ENCODE measurements at places on chromosomes 3 and 15.

DNA sequence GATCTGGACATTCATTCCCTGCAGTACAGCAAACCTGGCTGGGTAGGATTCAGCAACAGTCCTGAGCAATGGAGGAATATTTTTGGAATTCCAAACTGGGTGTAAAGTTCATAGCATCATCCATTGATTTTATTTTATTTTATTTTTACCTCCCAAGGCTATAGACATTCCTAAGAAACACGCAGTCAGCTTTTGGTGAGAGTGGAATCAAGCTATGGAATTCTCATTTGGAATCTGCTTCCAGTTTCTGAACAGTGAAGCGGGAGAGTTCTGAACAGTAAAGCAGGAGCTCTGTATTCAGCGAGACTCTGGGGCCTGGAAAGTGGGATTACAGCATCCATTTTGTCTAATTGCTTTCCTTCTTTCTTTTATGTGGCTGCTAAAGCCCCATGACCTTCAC is 1.4 kb upstream of the PDZRN3 start:
- DNase-seq, result no peak

GRCh38 chr15:42749266-42749665 is 12.3 kb upstream of the CDAN1 start:
- DNase-seq, result no peak

- DNase-seq, result no peak
These were observed 999.0 kb downstream of the TUSC7 start for GRCh38 chr3:117708601-117709000.

- no peak for DNase-seq
These were observed 751.5 kb upstream of the LMCD1 start for GRCh38 chr3:7749931-7750695.

DNA sequence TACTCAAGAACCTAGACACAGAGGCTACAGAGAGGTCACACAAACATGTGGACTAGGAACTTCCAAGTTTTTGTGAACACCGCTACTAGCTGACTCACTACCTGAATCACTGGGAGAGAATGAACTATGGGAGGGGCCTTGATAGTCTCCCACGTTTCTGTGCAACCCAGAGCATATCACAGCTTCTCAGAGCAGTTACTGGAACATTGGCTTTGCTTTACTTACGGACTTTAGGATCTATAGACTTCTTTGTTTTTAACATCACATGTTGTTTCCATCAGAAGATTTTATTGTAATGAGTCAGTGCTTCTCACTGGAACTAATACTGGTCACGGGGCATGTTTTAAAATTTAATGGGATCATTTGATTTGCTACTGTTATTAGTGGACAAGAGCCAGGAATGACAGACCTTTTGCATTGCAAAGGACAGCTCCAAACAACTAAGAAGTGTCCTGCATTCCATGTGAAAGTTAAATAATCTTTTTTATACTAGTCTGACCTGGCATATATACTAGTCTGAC is 35.6 kb downstream of the RTP4 start:
- no peak for DNase-seq

- DNase-seq, result no peak
These were observed 202.2 kb upstream of the BHLHE40 start for GRCh38 chr3:4776980-4777581.

DNA sequence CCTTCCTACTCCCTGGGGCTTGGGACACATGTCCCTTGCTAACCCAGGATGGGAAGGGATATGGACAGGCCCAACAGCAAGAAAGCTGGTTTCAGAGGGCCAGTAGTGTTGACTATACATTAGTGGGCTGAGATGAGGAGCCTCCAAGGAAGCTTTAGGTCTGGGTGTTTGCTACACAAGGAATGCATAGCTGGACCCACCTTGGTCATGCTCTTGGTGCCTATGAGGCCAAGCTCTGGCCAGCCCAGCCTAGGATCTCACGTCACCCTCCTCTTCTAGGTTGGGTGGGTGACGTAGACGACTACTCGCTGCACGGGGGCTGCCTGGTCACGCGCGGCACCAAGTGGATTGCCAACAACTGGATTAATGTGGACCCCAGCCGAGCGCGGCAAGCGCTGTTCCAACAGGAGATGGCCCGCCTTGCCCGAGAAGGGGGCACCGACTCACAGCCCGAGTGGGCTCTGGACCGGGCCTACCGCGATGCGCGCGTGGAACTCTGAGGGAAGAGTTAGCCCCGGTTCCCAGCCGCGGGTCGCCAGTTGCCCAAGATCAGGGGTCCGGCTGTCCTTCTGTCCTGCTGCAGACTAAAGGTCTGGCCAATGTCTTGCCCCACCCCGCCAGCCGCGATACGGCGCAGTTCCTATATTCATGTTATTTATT is 653 bp upstream of the WDR6 start:
- no peak for DNase-seq

DNA sequence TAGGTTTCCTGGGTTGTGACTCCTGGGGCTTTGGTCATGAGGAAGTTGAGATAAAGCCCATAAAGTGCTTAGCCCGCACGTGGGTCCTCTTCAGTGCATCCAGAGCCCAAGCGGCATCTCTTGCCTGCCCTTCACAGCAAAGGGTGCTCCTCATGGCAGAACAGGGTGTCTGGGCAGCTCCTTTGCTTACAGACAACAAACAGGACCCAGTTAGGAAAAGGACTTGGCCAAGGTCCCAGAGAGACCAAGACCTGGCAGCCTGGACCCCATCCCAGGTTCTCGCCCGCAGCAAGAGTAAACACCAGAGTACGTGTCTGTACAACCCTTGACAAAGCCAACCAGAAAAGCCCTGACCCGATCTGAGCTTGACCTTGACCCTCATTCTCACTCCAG is 27.0 kb downstream of the ALS2CL start:
- no peak for DNase-seq

DNA sequence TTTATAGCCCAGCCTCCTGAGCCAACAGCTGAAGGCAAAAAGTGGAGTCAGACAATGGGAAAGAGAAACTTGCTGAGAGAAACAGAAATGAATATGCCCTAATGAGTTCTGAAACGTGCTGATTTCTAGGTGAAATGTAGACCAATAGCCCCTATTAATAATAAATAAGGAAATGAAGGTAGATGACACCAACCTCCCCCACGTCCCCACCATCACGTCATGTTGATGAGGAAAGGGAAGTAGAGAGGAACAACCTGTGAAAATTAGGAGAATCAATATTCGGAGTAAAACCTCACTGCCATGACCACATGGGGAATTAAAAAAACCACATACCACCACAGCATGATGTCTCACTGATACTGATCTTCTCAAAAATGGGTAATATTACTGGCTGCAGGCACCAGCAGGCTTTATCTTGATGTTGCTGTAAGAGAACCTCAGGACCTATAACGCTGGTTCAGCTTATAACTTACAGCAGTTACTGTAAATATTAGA is 64.0 kb downstream of the KAT2B start:
- peak; percentile 9 for DNase-seq

GRCh38 chr15:90013503-90013937 is 12.4 kb downstream of the ZNF710 start:
- no peak for DNase-seq

- no peak for DNase-seq
These were observed 159.0 kb upstream of the IL12A start for GRCh38 chr3:159829539-159830227.

GRCh38 chr3:38458796-38459498 is 5.3 kb downstream of the ACVR2B start:
- no peak for DNase-seq

GRCh38 chr3:122608916-122609315 is 31.5 kb downstream of the PARP15 start:
- no peak for DNase-seq

DNA sequence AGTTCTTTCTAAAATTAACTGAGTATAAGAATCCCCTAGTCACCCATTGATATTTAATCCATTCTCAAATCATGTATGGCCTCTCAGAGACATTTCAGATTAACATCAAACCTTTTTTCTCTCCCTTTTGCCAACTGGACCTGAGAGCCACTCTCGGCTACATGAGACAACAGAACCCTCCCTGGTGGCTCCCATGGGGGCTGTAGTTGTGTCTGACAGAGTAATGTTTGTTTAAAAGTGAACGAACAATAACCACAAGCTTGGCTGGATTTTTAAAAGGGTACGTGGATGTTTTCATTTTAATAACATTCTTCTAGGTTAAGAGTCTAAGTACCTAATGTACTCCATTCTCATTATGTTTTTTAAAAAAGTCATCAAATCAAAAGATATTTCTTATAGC is 37.1 kb downstream of the P3H2 start:
- DNase-seq, result no peak

DNA sequence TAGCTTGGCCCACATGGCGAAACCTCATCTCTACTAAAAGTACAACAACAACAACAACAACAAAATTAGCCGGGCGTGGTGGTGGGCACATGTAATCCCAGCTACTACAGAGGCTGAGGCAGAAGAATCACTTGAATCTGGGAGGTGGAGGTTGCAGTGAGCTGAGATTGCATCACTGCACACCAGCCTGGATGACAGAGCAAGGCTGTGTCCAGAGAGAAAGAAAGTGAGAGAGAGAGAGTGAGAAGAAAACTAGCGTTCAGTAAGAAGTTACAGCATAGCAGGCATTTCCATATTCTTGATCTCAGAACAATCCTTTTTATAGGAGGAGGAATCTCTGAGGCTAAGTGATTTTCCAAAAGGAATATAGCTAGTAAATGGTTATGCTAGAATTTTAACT is 1076.1 kb downstream of the AGBL1 start:
- DNase-seq, result no peak

DNA sequence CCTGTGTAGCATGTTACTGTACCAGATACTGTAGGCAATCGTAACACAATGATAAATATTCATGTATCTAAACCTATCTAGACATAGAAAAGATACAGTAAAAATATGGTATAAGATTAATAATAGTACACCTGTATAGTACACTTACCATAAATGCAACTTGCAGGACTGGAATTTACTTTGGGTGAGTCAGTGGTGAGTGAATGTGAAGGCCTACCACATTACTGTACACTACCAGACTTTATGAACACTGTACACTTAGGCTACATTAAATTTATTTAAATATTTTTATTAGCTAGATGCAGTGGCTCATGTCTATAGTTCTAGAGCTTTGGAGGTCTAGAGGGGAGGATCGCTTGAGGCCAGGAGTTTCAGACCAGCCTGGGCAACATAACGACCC is 186.6 kb upstream of the ROPN1 start:
- no peak for DNase-seq

- no peak for DNase-seq
These were observed 79.8 kb downstream of the AGBL1 start for GRCh38 chr15:86159468-86159867.

GRCh38 chr3:123909785-123910184 is 25.7 kb upstream of the MYLK start:
- no peak for DNase-seq

DNA sequence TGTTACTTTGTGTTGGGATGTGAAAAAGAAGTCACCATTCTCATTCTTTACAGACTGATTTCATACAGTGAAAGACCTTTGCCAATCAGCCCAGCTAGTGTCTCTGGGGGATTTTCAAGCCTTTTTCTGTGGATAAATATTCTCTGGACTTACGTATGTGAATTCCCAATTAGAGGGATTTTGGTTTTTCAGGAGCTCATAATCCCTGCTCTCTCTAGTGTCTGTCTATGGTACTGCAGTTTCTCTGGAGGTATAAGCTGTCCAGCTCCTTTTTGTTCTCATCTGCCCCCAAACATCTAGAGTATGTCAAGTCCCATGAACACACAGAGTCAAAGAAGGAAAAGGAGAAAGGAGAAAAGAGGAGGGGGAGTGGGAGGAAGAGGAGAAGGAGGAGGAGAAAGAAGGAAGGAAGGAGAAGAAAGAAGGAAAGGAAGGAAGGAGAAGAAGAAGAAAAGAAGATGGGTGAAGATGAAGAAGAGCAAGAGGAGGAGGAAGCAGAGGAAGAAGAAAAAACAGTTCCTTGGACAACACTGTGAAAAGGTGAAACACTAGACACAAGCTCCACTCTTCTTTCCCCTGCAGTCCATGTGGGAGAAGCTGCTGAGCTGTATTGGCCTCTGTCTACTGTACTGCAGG is 218.6 kb downstream of the GREM1 start:
- no peak for DNase-seq

- no peak for DNase-seq
These were observed 230.8 kb downstream of the CGGBP1 start for GRCh38 chr3:87828046-87828445.

- no peak for DNase-seq
These were observed 147.9 kb downstream of the OR4M2 start for GRCh38 chr15:22228101-22228762.

GRCh38 chr3:29655015-29655747 is 374.3 kb downstream of the RBMS3 start:
- DNase-seq, result no peak

DNA sequence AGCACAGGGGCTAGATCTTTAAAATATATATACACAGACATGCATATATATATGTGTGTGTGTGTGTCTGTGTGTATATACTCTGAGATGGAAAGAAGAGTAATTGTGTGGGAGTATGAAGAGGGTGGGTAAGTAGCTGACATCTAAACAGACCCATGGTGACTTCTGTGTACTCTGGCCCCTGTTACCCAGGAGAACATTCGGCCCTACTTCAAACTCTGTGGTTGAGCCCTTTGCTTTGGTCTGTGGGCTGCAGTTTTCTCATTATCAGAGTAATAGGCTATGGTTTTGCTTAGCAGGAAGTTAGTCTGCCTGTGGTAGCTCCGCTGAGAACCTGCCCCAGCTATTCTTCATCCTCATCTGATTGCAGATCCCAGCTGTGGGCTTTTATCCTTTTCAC is 141.4 kb downstream of the RBPMS2 start:
- no peak for DNase-seq

DNA sequence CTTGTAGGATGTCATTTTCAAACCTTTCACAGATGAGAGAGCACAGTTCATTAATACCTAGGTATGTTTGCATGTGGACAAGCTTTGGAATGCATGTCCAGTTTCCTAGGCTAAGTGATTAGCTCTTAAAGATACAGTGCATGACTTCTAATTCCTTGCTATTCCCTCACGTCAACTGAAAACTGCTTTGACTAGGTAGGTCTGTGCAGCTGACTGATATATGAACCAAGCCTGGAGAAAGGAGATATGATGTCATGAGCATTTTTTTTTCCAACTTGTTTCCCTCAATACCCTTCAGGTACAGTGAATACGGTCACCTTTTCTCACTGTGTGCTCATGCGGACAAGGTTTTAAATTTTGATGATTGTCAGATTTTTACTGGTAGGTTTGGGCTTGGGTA is 41.6 kb upstream of the TASOR start:
- no peak for DNase-seq

DNA sequence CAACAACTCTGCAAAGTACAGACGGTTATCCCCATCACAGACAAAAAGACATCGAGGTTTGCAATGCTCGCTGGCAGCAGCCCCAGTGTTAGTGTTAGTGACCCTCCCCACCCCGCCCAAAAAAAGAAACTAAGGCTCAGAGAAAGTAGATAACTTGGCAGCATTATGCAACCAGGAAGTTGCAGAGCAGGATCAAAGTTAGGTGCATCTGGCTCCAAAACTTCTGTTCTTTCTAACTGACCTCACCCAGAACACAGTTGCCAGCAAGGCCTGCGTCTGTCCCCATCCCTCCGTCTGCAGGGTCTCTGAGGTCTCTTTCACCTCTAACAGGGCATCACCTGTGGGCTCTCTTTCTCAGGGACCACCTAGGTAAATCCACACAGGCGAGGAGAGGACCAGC is 51.5 kb downstream of the BDH1 start:
- DNase-seq, result no peak

GRCh38 chr3:168933614-168934013 is 729.9 kb downstream of the MECOM start:
- DNase-seq, result no peak
